ENCODE measurements at places on chromosomes 1 and 21.
A peak's percentile ranks its signal among the peaks of the same experiment; 100 is the strongest.

DNA sequence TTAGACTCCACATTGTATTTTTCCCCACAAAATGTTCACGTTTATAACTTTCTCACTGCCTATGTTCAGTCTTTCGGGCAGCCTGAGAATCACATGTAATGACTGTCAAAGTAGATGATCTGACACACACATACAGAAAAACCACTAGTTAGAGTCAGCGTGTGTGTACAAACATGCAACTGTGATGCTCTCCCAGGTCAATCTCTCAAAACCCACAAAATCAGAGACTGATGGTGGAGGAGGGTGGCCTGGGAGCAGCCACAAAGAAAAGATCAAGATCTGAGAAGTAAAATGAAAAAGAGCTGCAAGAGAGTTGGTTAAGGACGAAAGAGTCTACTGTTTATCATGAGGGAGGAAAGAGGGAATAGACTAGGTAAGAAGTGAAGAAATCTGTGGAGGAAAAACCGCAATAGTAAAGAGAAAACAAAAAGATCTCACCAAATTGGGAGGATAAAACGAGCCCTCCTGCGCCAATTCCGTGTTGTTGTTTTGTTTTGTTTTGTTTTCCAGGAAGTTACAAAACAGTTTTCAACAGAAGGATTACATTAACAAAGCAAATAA lies 2.3 kb downstream of the EGLN1 start:
- no peak for DNase-seq

- no peak for DNase-seq
Observed at GRCh38 chr1:59486615-59487014, 189.7 kb downstream of the FGGY start.

GRCh38 chr1:158122833-158123388 lies 57.8 kb upstream of the CD1D start:
- no peak for DNase-seq

DNA sequence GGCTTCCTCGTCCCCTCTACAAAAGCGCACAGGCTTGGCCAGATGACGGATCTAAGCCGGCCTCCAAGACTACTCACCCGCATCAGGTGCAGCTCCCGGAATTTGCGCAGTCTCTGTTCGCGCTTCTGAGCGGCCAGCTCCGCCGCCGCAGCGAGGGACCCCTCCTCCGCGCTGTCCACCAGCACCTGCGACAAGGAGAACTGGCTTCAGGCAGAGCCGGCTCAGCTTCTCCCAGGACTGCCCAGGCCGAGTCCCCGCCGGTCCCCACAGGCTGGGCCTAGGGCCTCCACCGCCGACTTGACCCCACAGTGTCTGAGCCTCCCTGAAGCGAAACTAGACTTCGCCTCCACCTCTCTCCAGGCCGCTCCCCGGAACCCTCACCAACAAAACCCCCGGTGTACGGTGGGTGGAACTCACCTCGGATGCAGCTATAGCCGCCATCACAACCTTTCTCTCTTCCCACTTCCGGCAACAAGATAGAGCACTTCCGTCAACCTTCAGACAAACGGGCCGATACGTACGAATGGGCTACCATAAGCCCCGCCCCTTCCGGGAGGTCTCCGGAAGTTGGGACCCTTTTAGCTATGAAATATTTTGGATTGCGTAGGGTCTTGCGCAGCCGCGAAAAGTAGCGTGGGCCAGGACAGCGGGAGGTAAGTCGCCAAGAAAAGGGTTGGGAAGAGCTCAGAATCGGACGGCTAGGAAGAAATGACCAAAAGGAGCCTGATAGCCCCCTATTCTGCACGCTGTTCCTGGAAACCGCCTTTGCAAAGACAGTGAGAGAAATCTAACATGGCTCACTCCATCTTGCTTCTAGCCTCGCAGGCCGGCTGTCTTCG lies at the start of gene SYF2:
SYF2 (minus strand) TSS at position 476 of the 839 bp plus-strand sequence; CDS start at position 441, 35 bp downstream.
- DNase-seq = peak; percentile 78

DNA sequence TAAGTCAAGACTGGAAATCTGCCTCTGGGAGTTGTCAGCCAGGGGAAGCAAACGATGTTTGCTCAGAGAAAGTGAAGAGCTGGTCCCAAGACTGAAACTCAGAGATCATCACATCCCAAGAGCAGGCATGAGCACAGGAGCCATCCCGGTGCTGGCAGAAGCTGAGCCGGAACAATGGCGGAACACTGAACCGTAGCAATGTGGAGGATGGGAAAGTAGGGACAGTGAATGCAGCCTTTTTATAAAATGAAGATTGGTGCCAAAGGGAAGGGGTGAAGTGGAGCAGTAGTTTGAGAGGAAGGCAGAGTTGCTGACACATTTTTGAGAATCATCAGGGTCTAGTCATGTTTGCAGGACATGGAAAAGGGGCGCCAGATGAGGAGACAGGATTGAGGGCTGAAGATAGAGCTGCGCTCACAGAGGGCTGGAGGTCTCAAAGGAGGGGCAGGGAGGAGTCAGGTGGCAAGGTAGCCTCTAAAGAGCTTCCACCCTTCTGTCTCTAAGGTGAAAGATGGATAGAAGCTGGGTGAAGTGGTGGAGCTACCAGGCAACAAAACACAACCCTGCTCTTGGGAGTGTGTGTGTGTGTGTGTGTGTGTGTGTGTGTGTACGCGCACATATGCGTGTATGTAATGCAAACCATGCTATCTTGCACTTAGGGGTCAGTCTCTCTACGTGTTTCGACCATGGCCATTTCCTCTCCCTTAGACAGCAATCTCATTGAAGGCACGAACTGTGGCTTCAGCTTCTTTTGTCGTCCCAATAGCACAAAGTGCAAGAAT lies 94.3 kb upstream of the IRF2BP2 start:
- no peak for DNase-seq

All from effector memory CD4-positive, alpha-beta T cell (primary cell).